ENCODE measurements at places on chromosomes 5 and 9.
A peak's percentile ranks its signal among the peaks of the same experiment; 100 is the strongest.

- no peak for DNase-seq
Measured at GRCh38 chr9:124858330-124859046, 3.3 kb downstream of the RPL35 start.

DNA sequence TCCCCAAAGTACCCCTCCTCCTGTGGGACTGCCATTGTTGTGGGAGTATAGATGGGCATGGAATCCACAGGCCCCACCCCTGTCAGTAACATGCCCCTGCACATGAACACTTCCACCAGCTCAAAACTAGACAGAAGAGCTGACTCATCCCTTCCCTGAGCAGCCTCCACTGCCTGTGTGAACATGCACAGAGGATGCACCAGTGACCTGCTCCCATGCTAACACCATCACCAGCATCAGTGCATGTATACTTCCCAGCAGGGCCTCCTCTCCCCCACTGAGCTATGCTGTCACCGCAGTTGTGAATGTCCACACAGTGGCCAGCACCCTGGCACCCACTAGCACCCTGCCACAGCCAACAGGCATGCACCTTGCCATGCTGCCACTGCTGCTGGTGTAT, 939.8 kb downstream of the EFNA5 start:
- DNase-seq: no peak

- DNase-seq: no peak
Measured at GRCh38 chr5:7793895-7794294, 57.0 kb downstream of the CFAP90 start.

- no peak for DNase-seq
Measured at GRCh38 chr9:4489919-4490704, at the start of gene SLC1A1. SLC1A1 (plus strand) TSS chr9:4490468; CDS start chr9:4490680, 212 bp downstream.

DNA sequence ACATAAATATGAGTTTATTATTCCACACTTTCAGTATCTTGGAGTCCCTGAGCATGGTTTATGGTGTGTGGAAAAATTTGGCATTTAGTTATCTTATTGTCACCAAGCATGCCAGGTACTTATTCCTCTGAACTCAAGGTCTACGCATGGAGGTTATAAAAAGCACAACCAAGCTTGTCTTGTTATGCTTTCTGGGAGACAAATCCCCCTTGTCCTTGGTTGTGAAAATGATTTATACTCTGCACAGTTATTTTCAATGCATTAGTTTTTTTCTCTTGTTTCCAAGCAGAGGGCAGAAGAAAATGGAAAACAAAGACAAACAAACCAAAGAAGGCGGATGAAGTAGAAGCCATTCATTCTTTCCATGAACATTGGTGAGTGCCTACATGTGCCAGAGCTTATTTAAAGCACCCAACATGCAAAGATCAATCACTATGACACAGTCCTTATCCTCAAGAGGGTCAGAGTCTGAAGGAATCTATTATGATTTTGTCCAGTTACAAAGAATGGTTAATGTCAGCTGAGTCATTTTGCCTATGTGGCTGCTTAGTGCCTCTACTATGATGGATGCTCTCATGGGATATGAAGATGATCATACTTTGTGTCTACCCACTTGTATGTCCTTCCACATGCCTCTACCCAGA, 323.1 kb downstream of the TENT4A start:
- no peak for DNase-seq

DNA sequence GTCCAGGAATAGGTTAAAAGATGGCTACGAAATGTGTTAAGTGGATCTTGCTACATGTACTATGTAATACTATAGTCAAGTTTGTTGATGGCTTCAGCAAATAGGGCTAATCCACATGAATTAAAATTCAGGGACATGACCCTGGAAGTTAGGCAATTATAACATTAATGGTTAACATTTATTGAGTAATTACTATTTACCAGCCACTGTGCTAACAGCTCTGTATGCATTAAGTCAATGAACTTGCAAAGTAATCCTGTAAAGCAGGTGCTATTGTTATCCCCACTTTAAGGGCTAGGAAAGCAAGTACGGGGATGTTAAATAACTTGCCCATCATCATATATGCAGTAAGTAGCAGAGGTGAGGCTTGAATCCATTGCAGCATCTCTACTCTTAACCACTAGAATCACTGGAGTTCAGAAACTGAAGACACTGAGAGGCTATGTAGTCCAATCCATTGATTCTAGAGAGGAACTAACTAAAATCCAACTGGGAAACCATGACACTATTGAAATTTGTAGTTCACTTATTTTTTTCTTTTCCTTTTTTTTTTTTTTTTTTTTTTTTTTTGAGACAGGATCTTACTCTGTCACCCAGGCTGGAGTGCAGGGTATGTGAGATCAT, 77.5 kb upstream of the SPINK5 start:
- DNase-seq: no peak

DNA sequence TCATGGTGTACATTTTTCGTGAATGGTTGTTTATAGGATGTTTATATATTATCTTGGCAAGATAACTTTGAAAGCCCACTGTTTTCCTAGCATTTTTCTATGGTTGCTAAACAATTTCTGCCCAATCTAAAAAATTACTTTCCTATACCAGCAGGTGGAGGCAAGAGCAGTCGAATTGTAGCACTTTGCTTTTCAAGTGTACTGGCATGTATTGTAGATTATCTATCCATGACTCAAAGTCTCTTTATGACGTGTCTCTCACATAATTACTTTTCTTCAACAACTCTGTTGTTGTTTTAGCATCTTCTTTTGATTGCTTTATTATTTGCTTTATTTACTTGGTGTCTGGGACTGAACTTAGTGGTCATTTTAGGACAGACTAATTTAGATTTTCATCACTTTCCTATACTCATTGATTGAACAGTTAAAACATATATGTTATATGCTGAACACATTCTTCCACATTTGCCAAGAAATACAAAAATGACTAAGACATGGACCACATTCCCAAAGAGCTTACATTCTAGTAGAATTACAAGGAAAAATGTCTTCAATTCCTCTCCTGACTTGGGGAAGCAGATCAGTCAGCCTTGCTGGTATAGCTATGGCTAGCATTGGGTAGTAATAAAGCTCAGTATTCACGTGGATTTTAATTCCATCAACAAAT, 20.7 kb downstream of the NLN start:
- no peak for DNase-seq

DNA sequence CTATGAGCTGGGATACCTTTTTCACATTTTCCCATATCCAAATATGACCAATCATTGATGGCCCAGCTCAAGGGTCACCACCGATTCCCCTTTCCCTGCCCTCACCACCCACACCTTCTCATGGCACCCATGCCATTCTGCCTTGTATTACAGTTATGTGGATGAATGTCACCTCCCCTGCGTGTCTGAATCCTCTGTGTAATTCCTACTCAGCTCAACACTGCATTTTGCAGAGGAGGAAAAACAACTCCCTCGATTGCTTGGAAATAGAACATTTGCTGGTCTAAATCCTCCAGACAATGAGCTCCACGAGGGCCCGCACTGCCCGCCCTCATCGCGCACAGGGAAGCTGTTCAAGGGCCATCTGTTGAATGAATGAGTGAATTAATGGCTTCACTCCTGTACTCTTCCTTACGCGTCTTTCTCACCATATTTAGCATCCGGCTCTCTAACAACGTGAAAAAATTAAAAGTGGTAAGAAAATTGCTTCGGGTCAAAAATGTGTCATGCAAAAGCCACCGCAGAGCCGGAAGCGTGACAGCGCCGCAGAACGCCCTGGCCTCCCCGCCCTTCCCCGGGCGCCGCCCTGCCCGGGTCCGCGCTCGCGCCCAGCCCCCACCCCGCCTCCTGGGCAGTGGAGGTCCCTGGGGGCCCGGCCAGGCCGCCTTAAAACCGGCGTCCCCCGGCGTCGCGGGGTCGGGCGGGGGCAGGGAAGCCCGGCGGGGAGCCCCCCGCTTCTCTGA, 704 bp downstream of the SUSD1 start:
- peak; percentile 54 for DNase-seq

- DNase-seq: no peak
Measured at GRCh38 chr9:26406676-26407075, 485.9 kb downstream of the CAAP1 start.

DNA sequence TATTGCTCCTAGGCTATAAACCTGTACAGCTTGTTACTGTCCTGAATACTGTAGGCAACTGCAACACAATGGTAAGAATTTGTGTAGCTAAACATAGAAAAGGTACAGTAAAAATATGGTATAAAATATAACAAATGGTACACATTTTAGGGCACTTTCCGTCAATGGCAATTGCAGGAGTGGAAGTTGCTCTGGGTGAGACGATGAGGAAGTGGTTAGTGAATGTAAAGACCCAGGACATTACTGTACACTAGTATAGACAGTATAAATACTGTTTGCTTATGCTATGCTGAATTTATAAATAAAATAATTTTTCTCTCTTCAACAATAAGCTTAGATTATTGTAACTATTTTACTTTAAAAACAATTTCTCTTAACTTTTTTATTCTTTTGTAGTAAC, 15.6 kb upstream of the ADRB2 start:
- no peak for DNase-seq

DNA sequence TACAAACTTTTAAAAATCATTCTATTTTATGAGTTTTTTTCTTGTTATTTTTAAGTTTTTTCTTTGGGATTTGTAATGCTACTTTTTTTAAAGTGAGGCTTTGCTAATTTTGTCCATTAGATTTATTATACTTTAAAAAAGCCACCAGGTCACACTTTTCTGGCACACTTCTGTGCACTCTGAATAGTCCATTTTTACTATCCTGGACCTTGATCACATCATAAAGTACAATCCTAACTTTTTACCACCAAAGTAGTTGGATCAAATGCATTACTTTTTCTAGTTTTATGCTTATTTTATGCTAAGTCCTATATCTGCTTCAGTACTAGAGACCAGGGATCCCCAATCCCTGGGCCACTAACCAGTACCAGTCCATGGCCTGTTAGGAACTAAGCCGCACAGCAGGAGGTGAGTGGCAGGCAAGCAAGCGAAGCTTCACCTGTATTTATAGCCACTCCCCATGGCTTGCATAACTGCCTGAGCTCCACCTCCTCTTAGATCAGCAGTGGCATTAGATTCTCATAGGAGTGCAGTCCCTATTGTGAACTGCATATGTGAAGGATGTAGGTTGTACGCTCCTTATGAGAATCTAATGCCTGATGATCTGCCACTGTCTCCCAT, 16.0 kb downstream of the FRRS1L start:
- no peak for DNase-seq

- no peak for DNase-seq
Measured at GRCh38 chr9:93594041-93594756, 17.8 kb downstream of the PHF2 start.

DNA sequence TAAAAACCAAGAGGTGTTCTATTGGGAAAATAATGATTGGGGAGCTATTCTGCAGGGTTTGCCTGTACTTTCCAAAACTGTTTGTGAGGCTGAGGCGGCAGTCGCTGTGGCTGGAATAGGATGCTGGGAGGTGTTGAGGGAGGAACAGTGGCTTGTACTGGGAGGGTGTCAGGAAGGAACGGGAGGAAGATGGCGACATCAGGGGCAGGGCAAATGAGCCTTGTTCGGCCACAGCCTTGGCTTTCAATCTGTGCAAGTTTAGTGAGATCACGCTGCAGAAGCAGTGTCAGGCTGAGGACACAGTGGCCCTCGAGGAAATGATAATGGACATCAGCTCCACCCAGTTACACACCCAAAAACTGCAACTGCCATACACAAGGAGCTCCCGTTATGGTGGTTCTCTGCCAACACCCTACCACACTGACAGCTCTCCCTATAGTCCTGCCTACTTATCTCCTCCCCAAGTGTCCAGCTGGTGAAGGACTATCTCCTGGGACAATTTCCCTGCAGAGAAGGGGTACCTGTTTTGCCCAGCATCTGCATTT, 27.3 kb downstream of the KIF2A start:
- DNase-seq: no peak

GRCh38 chr9:121478816-121479676, 20.6 kb downstream of the GGTA1 start:
- no peak for DNase-seq

DNA sequence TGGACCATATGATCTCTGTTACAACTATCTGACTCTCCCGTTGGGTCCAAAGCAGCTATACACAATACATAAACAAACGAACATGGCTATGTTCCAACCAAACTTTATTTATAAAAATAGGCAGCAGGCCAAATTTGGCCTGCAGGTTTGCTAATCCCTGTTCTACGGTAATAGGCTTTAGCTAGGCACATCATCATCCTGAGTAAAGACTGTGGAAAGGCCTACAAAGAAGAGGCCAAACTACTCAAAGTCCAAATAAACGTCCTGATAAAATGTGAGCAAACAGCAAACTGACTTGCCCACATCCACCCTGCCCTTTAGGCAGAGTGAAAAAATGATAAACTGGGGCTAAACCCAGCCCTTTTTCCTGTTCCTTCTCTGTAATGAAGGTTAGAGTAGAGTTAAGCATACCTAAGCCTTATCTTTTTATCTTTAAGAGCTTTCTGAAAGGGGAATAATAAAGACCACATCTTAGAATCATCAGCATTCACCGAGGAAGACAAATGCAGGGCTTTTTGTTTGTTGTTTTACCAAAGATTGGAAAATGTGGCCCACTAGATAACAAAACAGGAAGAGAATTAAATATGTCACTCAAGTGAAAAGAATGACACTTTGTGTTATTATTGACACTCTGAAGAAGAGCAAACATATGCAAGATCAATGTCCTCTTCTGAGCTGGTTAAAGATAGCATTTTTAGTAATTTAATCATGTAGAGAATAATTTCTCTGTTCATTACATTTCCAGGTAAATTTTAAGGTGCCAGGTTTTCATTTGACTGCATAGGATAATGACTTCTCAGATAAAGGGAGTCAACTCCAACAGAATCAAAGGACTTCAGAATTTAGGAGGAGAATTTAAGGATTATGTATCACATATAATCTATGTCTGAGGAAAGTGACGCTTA, 160.0 kb upstream of the GNA14 start:
- DNase-seq: no peak

DNA sequence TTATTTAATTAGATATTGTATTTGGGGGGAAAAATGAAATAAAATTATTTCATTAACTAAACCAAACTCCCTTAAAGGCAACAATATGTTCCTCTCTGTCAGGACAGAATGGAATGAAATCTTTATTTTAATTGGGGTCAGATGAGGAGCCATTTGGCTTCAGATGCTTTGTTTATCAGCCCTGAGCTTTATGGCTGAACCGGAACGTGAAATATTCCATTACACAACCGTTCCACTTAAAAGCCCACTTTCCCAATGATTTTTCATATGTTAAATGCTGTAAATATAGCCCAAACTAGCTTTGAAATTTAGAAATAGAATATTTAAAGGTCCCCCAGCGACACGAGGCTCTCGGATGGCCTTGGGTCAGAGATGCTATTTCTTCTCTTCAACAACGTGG, 149.5 kb downstream of the CRB2 start:
- no peak for DNase-seq

GRCh38 chr9:112774006-112774996, 23.7 kb downstream of the SNX30 start:
- no peak for DNase-seq

- no peak for DNase-seq
Measured at GRCh38 chr9:112043423-112043822, 131.7 kb downstream of the SUSD1 start.

DNA sequence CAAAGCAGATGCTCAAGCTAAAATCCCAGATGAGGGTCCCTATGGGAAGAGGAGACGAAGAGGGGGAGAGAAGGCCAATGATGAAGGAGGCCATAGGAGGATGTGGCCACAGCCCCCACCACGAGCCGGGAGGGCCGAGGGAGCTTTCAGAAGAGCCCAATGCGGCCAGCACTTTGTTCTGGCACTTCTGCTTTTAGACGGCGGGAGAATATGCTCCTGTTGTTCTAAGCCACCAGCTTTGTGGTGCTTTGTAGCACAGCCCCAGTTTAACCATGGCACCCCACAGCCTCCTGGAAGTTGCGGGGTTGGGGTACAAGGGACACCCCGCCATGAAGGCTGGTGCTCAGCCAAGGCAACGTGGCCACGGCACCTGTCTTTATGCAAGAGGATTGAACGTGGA, 33.4 kb downstream of the LPCAT1 start:
- DNase-seq: no peak

All from activated gamma-delta T cell treated with anti-CD3 and anti-CD28 coated beads, Interleukin-2, amount 50 U/mL, for 16 hours (primary cell).